Activated CD4-positive, alpha-beta memory T cell treated with anti-CD3 and anti-CD28 coated beads for 36 hours (primary cell): ENCODE measurements at places on chromosomes 13 and 19.

GRCh38 chr19:11675569-11675968 lies 63.2 kb downstream of the ZNF823 start:
- peaks cover 4% of the 10 kb centered on the region for H3K4me1 ChIP-seq
- no peak overlapping the region for H3K4me3 ChIP-seq
- no peaks in the 10 kb centered on the region for H3K36me3 ChIP-seq
- peaks cover 27% of the 10 kb centered on the region for H3K27me3 ChIP-seq
- no peak for DNase-seq
- H3K27ac ChIP-seq, result no peak overlapping the region

- DNase-seq, result no peak
- no peak overlapping the region for H3K4me3 ChIP-seq
- H3K36me3 ChIP-seq, result no peaks in the 10 kb centered on the region
- peaks cover 27% of the 10 kb centered on the region for H3K4me1 ChIP-seq
- no peaks in the 10 kb centered on the region for H3K27me3 ChIP-seq
- H3K27ac ChIP-seq, result no peak overlapping the region
Measured at GRCh38 chr19:16003391-16003790, 54.6 kb downstream of the OR10H4 start.

- H3K36me3 ChIP-seq, result no peaks in the 10 kb centered on the region
- no peak overlapping the region for H3K4me3 ChIP-seq
- H3K27ac ChIP-seq, result no peak overlapping the region
- H3K4me1 ChIP-seq, result no peaks in the 10 kb centered on the region
- no peak for DNase-seq
Measured at GRCh38 chr13:59963827-59964226, 199.9 kb downstream of the DIAPH3 start.

DNA sequence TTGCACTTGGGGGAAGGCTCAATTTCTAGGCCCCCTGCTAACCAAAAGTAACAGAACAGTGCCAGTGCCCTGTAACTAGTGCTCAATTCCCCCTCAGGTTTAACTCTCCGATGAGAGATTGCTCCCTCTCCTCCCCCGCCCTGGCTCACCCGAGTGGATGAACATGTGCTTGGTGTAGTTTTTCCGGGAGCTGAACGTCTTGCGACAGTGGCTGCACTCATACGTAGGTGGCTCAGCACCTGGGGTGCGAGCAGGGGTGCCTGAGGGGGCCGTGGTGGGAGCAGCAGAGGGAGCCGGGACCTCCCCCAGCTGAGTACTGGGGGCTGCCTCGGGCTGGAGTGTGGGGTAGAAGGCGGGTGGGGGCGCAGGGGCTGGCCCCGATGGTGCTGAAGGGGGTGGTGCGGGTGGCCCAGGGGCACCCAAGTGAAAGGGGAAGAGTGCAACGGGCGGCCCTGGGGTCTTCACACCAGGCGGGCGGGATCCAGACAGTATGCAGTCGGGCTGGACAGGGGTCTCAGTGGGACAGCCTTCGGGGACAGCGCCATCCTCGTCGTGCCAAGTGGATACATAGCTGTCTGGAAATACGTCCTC lies 3.3 kb downstream of the ZBTB45 start:
- no peak for DNase-seq
- peaks cover 34% of the 10 kb centered on the region for H3K4me1 ChIP-seq
- peak overlapping the region; percentile 50 for H3K4me3 ChIP-seq
- H3K27ac ChIP-seq, result no peak overlapping the region
- H3K27me3 ChIP-seq, result no peaks in the 10 kb centered on the region

DNA sequence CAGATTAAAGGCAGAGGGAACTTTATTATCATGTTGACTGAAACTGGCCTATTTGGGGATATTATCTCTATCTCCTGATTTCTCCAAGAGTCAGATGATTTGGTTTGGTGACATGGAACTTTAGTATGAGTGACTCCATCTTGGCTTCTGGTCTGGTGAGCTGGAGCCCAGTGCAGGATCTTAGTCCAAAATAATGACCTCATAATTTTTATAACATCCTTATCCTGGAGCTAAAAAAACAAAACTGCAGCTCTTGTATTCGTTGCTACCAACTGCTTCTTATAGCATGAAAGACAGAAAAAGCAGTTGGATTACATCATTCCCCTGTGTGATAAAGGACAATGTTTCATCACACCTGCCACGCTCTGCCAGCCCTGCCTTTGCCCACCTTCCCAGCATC lies 39.3 kb upstream of the RNF17 start:
- H3K27ac ChIP-seq, result no peak overlapping the region
- no peaks in the 10 kb centered on the region for H3K4me1 ChIP-seq
- DNase-seq, result no peak
- no peak overlapping the region for H3K4me3 ChIP-seq

GRCh38 chr13:60959427-60959826 lies 456.2 kb downstream of the PCDH20 start:
- H3K27me3 ChIP-seq, result no peaks in the 10 kb centered on the region
- DNase-seq, result no peak
- no peak overlapping the region for H3K4me3 ChIP-seq

DNA sequence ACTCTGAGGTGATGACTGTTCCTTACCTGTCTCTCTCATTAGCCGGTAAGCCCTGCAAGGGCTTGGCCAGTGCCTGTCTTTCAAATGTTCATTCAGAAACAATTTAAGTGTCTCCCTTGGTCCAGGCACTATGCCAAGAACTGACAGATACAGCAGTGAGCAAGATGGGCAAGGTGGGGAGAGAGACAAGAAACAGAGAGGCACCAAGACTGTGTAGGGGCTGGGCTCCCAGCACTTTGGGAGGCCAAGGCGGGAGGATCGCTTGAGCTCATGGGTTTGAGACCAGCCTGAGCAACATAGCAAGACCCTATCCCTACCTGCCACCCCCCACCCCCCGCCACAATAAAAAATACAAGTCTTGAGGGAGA lies 1.3 kb upstream of the CCNE1 start:
- peak; percentile 15 for DNase-seq
- H3K36me3 ChIP-seq, result peaks cover 14% of the 10 kb centered on the region
- H3K4me3 ChIP-seq, result peak overlapping the region; percentile 82
- H3K27ac ChIP-seq, result peak overlapping the region; percentile 86
- H3K27me3 ChIP-seq, result no peaks in the 10 kb centered on the region
- peaks cover 17% of the 10 kb centered on the region for H3K4me1 ChIP-seq

DNA sequence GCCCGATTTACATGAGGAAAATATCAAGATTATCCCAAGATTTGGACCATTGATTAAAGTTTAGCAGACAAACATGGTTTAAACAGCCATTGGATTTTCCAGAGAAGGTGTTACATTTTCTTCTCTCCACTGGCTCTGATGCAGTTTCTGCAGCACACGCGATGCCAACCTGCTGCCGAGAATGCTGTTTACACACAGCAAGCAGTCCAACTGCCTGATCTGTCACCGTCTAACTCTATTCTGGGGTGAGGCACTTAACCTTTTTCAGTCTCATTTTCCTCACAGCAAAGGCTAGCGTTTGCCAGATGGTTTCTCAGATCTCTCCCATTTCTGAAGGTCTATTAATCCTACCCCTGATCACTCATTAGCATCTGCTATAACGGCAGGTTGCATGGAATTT lies 763.5 kb upstream of the GPC6 start:
- DNase-seq, result no peak
- no peaks in the 10 kb centered on the region for H3K27me3 ChIP-seq
- no peaks in the 10 kb centered on the region for H3K4me1 ChIP-seq
- H3K27ac ChIP-seq, result no peak overlapping the region

- peak overlapping the region; percentile 82 for H3K4me3 ChIP-seq
- H3K4me1 ChIP-seq, result peaks cover 44% of the 10 kb centered on the region
- H3K27me3 ChIP-seq, result no peaks in the 10 kb centered on the region
- no peak for DNase-seq
- H3K27ac ChIP-seq, result peak overlapping the region; percentile 60
Measured at GRCh38 chr19:4062419-4063368, 4.0 kb downstream of the ZBTB7A start.

DNA sequence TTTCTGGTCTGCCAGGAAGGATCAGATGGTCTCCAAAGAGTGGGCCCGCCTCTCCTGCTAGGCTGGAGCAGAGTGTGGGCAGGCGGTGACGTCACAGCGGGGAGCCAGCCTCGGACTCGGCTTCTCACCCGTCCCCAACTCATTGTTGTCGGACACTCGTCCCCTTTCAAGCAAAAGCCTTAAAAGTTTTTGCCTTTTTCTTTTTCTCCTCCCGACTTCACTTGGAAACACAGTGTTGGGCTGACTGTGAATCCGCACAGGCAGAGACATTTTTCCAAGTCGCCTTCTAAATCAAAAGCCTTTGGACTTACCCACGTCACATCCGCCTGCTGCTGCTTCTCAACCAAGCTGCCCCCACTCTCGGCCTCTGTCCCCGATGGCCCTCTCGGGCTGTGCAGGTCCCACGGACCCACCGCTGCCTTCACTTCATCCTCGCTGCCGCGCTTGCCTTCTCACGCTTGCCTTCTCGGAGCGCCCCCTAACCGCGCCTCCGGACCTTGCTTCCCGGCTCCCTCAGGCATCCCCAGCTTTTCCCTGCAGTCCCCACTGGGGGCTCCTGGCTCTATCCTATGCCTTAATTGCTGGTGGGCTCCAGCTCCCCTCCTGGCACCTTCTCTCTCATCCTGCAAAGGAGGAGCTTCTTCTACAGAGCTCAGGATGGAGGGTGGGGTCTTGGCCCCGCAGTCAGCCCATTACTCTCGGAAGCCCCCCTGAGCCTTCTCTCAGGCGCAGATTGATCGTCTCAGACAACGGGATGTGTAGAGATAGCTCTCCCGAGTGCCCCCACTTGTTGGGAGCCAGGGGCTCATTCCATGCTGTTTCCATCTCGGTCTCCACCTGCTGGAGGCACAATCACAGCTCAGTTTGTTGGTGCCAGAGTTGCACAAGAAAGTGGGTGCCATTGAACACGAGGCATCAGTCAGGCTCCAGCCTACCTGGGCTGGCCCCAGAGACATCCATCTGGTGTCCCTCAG lies 3.9 kb upstream of the ZNF135 start:
- no peak overlapping the region for H3K27ac ChIP-seq
- DNase-seq, result no peak
- peaks cover 40% of the 10 kb centered on the region for H3K36me3 ChIP-seq
- peaks cover 4% of the 10 kb centered on the region for H3K4me1 ChIP-seq
- H3K4me3 ChIP-seq, result no peak overlapping the region

- peaks cover 25% of the 10 kb centered on the region for H3K36me3 ChIP-seq
- H3K4me3 ChIP-seq, result no peak overlapping the region
Measured at GRCh38 chr13:51444922-51445321, 7.9 kb downstream of the INTS6 start.

GRCh38 chr13:106752584-106753170 lies 184.7 kb upstream of the ARGLU1 start:
- peaks cover 2% of the 10 kb centered on the region for H3K4me1 ChIP-seq
- no peak overlapping the region for H3K4me3 ChIP-seq
- H3K27ac ChIP-seq, result no peak overlapping the region
- no peaks in the 10 kb centered on the region for H3K36me3 ChIP-seq

GRCh38 chr13:50580684-50581305 lies 262.7 kb downstream of the DLEU7 start:
- no peak overlapping the region for H3K27ac ChIP-seq
- DNase-seq, result no peak
- H3K36me3 ChIP-seq, result no peaks in the 10 kb centered on the region
- H3K27me3 ChIP-seq, result no peaks in the 10 kb centered on the region
- H3K4me1 ChIP-seq, result no peaks in the 10 kb centered on the region

GRCh38 chr13:51502153-51502651 lies 49.4 kb upstream of the INTS6 start:
- peak; percentile 63 for DNase-seq
- peaks cover 11% of the 10 kb centered on the region for H3K27me3 ChIP-seq
- H3K36me3 ChIP-seq, result no peaks in the 10 kb centered on the region

DNA sequence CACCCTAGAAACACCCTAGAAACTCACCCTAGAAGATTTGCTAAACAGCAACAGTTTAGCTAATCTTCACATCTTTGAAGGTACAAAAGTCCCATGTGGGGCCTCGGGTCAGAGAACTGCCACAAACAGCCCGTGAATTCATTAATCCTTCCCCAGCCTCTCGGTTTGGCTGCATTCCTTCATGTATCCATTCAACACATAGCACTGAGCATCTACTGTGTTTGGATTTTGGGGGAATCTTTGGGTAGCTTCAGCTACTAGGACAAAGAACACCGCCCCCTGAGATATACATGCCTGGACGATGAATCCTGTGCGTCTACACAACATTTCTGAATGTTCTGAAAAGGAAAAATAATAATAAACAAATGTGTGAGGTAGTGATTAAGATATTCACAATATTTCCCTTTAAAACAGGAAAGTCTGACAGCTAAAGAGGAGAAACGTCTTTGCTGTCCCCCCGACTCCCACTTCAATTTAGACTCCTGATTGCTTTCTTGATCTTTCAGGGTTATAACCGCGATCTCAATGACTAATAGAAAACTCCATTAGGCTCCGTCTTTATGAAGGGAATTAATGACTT lies 63.5 kb downstream of the ALOX5AP start:
- peaks cover 42% of the 10 kb centered on the region for H3K4me1 ChIP-seq
- DNase-seq, result no peak
- no peaks in the 10 kb centered on the region for H3K36me3 ChIP-seq
- no peaks in the 10 kb centered on the region for H3K27me3 ChIP-seq
- no peak overlapping the region for H3K27ac ChIP-seq

GRCh38 chr13:30607908-30608307 lies 9.8 kb upstream of the USPL1 start:
- H3K27me3 ChIP-seq, result no peaks in the 10 kb centered on the region
- H3K4me1 ChIP-seq, result peaks cover 18% of the 10 kb centered on the region

DNA sequence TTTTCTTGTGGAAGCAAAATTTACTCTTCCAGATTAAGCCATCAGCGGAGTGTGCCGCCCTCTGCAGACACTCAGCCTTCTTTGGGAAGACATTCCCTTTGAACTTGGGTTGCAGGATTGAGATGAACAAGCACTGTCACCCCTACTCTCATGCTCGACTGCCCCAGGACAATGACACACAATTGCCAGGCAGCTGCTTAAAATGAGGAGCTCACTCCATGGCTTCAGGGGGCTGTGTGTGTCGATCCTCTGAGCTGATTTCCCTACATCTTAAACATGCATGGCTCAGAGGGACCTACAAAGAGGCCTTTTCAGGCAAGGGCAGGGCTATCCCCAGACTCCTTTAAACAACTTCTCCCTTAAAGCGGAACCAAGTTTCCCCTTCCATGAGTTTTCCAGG lies 107.5 kb upstream of the MBNL2 start:
- no peak overlapping the region for H3K4me3 ChIP-seq
- H3K36me3 ChIP-seq, result no peaks in the 10 kb centered on the region
- no peak overlapping the region for H3K27ac ChIP-seq
- no peak for DNase-seq

- H3K4me3 ChIP-seq, result no peak overlapping the region
- H3K36me3 ChIP-seq, result no peaks in the 10 kb centered on the region
- no peaks in the 10 kb centered on the region for H3K4me1 ChIP-seq
- DNase-seq, result no peak
- no peak overlapping the region for H3K27ac ChIP-seq
Measured at GRCh38 chr13:57345526-57345925, 178.5 kb downstream of the PRR20E start.

GRCh38 chr19:11261431-11261970 lies 823 bp downstream of the DOCK6 start:
- H3K36me3 ChIP-seq, result no peaks in the 10 kb centered on the region
- no peak for DNase-seq
- H3K4me3 ChIP-seq, result peak overlapping the region; percentile 26
- H3K4me1 ChIP-seq, result no peaks in the 10 kb centered on the region
- H3K27ac ChIP-seq, result no peak overlapping the region
